ENCODE measurements at places on chromosomes 3 and 15. TPM values are rescaled to one million over a fixed set of nuclear protein-coding genes. Genes with fewer than 3 reads are reported as not detected.
A peak's percentile ranks its signal among the peaks of the same experiment; 100 is the strongest.

- peaks cover 30% of the 10 kb centered on the region for H3K4me1 ChIP-seq
- H3K36me3 ChIP-seq, result no peaks in the 10 kb centered on the region
- peak overlapping the region; percentile 2 for H3K4me3 ChIP-seq
- no peaks in the 10 kb centered on the region for H3K27me3 ChIP-seq
- DNase-seq, result no peak
Measured at GRCh38 chr3:30292192-30292893, 314.1 kb upstream of the TGFBR2 start.

DNA sequence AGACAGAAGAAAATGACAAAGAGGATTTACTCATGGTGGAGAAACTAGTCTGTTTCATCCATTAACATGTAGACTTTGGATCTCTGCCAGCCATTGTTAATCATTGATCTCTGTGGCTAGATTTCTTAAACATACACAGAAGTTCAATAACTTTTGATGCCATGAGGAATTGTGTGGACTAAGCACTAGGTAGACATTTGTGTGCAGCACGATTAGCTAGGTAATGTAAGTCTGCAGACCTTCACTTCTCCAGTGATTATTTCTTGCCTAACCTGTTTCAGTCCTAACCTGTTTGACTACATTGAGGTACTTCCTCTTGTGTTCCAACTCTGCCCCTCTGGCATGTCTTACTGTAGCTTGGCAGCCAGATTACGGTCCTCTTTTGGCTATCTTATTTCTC lies 928.5 kb upstream of the ROBO1 start:
- no peaks in the 10 kb centered on the region for H3K4me1 ChIP-seq
- H3K27ac ChIP-seq, result no peak overlapping the region
- DNase-seq, result no peak
- no peaks in the 10 kb centered on the region for H3K27me3 ChIP-seq
- no peak overlapping the region for H3K4me3 ChIP-seq

- H3K36me3 ChIP-seq, result peaks cover 43% of the 10 kb centered on the region
- no peaks in the 10 kb centered on the region for H3K27me3 ChIP-seq
- DNase-seq, result peak; percentile 86
- H3K27ac ChIP-seq, result peak within 1 kb of the TSS; percentile 85
- peak within 1 kb of the TSS; percentile 99 for H3K4me3 ChIP-seq
Measured at GRCh38 chr3:44729384-44729910, at the start of gene ZNF501. Gene ZNF501 (plus strand): TSS chr3:44729635. CDS start chr3:44734422, 4,787 bp downstream.

DNA sequence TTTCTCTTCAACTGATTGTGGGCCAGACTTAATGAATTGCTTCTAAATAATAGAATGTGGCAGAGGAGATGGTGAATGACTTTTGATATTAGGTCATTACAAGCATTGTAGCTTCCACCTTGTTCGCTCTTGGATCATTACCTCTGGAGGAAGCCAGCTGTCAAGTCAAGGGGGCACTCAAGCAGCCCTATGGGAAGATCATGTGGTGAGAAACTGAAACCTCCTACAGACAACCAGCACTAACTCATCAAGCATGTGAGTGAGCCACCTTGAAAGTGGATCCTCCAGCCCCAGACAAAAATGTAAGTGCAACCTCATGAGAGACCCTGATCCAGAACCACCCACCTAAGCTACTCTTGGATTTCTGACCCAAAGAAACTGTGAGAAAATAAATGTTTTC lies 109.8 kb upstream of the TBC1D5 start:
- no peak for DNase-seq
- no peak overlapping the region for H3K27ac ChIP-seq
- H3K4me3 ChIP-seq, result no peak overlapping the region
- no peaks in the 10 kb centered on the region for H3K4me1 ChIP-seq
- H3K27me3 ChIP-seq, result no peaks in the 10 kb centered on the region

GRCh38 chr15:98142572-98142971 lies 182.1 kb downstream of the ARRDC4 start:
- no peak overlapping the region for H3K27ac ChIP-seq
- no peak overlapping the region for H3K4me3 ChIP-seq
- DNase-seq, result no peak
- peaks cover 9% of the 10 kb centered on the region for H3K27me3 ChIP-seq

- no peaks in the 10 kb centered on the region for H3K4me1 ChIP-seq
- no peaks in the 10 kb centered on the region for H3K27me3 ChIP-seq
- no peak for DNase-seq
Measured at GRCh38 chr3:110296885-110297284, 774.7 kb upstream of the NECTIN3 start.

DNA sequence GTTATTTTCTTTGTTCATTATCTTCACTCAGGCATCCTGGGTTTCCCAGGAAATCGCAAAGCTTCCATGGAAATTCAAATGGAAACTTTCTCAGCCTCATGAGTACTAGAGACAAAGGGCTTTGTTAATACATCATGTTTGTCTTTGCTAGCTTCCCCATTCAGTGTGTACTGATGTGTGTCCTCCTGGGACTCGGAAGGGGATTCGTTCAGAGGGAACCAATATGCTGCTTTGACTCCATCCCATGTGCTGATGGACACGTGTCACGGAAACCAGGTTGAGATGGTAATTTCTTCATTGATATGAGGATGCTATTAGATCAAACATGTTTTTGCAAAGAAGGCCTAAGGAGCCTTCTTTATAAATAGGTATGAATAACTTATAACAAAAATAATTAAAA lies 87.0 kb upstream of the KCNAB1 start:
- DNase-seq, result no peak
- H3K4me3 ChIP-seq, result no peak overlapping the region
- H3K36me3 ChIP-seq, result no peaks in the 10 kb centered on the region
- no peak overlapping the region for H3K27ac ChIP-seq
- H3K4me1 ChIP-seq, result no peaks in the 10 kb centered on the region

GRCh38 chr3:174382878-174383277 lies 476.3 kb upstream of the NAALADL2 start:
- H3K27me3 ChIP-seq, result no peaks in the 10 kb centered on the region
- no peaks in the 10 kb centered on the region for H3K36me3 ChIP-seq
- no peaks in the 10 kb centered on the region for H3K4me1 ChIP-seq
- DNase-seq, result no peak
- H3K4me3 ChIP-seq, result no peak overlapping the region
- no peak overlapping the region for H3K27ac ChIP-seq

DNA sequence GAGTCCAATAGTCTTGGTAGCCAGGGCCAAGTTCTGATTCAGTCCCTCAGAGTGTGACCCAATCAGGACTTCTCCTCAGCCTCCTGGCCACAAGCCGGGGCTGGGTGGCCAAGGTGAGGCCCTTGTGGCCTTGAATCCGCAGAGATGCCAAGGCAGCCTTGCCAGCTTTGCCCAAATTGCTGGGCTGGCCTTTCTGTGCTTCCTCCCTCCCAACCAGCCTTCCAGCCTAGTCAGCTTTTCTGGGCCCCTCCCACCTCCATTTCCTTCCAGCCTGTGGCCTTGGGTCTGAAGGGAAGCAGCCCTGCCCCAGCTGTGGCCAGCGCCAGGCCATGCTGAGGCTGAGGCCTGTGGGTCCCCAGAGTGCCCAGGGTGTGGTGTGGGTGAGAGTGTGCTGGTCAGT lies 34.3 kb upstream of the ANKDD1A start:
- H3K4me3 ChIP-seq, result no peak overlapping the region
- H3K4me1 ChIP-seq, result peaks cover 33% of the 10 kb centered on the region
- no peak for DNase-seq
- no peaks in the 10 kb centered on the region for H3K36me3 ChIP-seq
- H3K27ac ChIP-seq, result no peak overlapping the region

- no peaks in the 10 kb centered on the region for H3K27me3 ChIP-seq
- DNase-seq, result no peak
- no peaks in the 10 kb centered on the region for H3K4me1 ChIP-seq
Measured at GRCh38 chr3:14267976-14268375, 89.4 kb downstream of the LSM3 start.

The CGNL1 gene
- total RNA-seq, result not detected

The DPH6 gene
- total RNA-seq, result 10.5 TPM

The CFAP20DC gene
- total RNA-seq, result 2.0 TPM

Data from activated T-cell treated with anti-CD3 and anti-CD28 coated beads, Interleukin-2, amount 50 U/mL, for 72 hours (primary cell).